ENCODE measurements at places on chromosomes 3 and 15.
A peak's percentile ranks its signal among the peaks of the same experiment; 100 is the strongest.

DNA sequence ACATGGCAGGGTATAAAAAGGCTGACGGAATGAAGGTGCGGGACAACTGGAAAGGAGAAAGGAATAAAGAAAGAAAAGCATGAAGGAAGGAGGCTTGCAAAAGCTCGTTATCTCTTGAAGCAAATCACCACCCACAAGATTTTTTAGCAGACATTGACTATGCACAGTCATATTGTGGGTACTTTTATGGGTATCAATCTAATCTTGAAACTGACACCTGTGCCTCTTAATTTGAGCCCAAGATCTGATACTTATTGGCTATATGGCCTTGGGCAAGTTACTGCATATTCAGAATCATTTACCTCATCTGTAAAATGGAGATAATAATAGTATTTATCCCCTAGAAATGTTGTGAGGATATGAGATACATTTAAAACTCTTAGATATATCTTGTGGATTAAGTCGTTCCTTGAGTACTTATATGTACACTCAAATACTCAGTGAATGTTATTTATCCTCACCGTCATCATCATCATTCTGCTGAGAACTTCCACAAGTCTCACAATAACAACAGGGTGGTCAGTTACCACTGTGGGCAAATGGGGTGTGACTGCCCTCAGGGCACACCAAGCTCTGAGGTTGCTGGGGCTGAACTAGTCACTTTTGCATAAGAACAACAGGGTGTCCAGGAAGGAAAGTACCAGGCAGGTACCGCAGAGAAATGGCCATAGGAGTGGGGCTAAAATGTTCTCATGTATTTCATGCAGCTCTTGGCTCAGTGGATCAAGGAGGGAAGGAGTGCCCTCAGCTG lies 266.1 kb downstream of the SLC9A9 start:
- DNase-seq: no peak

DNA sequence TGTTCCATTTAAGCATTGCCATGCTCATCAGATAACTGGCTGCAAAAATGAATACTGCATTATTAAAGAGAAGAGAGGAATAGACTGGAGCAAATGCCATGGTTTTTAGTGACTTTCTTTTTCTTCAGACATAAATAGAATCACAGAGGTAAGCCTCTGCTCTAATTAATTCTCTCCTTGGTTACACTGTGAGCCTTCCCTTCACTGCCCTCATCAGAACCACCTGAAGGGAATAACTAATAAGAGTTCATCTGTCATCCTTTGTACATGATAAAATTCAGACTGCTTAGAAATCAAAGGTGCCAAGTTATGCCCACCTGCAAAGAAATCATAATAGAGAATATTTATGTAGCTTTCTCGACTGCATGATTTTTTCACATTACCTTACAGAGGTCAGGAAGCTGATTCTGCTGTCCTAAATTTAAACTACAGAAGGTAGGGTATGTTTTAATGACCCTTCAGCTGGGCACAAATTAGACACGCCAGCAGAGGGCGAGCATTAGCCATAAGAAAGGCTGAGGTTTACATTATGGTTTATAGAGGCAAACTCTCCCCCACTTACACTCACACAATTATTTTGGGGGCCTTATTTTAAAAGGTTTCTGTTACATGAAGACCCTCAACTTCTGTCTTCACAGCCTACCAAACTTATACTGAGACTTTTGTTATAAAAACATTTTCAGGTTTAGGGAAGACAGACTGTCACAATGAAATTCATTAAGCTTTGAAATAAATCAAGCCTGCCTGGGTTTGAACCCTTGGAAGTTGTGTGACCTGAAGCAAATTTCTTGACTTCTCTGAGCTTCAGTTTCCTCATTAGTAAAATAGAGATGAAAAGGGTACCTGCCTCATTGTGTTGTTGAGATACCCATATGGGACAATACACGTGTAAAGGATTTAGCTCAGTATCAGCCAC lies 15.3 kb upstream of the UNC13C start:
- DNase-seq: peak; percentile 59

DNA sequence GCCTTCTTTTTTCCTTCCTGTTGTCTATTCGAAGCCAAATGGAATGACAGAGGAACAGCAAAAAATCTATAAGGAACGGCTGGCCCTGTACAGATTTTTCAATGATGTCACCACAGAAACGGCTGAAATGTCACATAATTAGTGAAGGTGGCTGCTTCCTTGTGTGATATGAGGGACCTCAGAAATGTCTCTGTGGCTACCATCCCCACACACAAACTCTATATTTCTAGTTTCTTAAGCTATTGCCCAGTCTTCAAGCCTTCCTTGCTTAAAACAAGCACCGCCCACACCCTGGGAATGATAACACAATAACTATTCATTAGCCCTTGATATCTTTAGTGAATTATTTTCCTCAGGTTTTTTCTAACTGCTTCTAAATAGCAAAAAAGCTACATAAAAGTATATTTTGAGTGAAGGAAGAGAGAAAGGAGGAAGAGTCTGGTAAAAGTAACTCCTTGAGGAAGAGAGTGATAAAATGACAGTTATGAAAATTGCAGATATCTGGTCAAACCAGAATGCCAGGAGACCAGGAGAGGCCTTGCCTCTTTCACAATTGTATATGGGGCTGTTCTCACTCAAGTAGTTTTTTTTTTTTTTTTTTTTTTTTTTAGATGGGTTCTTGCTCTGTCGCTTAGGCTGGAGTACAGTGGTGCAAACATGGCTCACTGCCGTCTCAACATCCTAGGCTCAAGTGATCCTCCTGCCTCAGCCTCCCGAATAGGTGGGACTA lies 38.7 kb downstream of the FMN1 start:
- DNase-seq: no peak

- DNase-seq: no peak
These were observed 97.9 kb downstream of the NAALADL2 start for GRCh38 chr3:174957081-174957480.

DNA sequence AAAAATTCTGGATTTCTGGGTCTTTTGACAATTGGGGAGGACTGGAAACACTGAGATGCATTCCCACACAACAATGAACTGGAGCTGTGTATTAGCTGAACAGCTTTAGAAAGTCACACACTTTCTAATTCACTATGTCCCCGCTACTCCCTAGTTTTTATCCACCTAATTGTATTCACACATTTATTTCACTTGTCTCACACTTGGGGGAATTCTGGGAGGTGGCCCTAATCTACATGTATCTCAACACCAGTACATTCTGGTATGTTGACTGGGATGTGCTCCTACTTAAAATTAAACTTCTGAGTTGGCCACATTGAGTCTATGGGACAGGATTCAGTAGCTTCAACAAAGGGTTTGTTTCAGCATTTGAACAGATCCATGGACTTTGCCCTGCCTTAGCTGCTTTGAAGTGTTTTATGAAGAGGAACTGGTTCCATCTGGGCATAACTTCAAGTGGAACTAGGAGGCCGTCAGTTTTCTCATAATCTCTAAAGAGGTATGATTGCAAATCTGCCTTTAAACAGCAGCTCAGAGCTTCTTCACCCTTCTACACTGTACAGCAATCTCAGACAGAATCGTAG lies 106.5 kb upstream of the CMC1 start:
- no peak for DNase-seq

DNA sequence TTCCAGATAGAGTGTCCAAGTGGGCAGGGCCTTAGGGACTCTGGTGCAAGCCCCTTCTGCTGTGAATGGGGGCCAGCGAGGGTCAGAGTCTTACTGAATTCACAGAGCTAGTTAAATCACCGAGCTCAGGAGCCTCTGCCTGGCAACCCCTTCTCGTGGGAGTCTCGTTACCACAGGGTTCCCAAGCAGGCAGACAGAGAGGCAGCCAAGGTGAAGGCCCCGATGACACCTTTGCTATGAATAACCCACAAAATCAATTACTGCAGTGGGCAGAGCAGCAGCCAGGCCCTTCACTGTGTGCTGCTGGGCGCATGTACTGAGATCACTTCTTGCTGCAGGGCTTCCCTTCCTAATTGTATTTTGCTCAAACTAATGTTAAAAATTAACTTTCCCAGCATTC lies 56.9 kb downstream of the SPSB4 start:
- DNase-seq: no peak

DNA sequence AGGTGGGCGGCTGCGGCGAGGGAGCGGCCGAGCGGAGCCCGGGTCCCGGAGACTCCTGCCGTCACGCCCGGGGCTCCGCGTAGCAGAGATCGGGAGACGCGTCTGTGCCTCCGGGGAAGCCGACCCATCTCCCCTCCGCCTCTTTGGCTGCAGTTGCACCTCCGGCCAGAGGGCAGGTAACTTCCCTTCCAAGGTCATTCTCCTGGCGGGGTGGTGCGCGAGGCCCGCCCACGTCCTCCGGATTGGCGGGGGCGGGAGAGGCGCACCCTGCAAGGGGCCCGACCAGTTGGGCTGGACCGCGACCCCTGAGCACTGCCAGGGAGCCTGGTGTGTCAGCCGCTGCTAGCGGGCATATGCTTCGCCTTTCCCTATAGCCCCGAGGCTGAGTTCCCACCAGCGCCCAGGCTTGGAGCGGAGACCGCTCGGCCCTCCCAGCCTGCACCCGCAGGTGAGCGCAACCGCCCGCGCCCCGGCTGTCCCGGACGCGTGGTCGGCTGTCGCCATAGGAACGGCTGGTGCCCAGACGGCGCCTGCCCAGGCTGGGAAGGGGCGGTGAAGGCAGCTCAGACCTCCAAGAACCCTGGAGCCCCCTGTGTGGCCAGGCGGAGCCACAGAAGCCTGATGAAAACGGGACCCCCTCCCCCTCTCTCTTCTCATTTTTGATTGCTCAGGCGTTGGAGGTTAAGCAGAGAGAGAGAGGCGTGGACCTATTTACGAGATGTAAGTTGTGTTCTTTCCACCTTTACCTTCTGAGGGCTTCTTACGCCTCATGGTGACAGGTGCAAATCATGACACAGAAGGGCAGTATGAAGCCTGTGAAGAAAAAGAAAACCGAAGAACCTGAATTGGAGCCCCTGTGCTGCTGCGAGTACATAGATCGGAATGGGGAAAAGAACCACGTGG lies 453 bp downstream of the ZDHHC23 start:
- DNase-seq: peak; percentile 29

DNA sequence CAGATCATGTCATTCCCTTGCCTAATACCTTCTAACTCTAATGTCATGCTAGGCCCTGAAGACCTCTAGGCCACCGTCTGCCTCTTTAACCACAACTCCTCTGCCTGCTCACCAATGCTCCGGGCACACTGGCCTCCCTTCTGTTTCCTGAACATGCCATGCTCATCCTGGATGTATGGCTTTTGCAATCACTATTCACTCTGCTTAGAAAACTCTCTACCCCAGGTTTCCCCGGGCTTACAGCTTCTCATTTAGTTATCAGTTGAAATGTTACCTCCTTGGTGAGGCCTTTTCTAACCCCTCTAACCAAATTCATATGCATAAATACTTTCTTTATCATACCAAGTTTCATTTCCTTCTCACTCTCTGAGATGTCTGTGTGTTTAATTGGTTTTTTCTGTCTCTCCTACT lies 727.8 kb upstream of the CFAP20DC start:
- DNase-seq: no peak
